PC-3 (cell line): ENCODE measurements at places on chromosomes 1 and 21. TPM values are rescaled to one million over a fixed set of nuclear protein-coding genes. Genes with fewer than 3 reads are reported as not detected.

The SLC25A34 gene
- total RNA-seq = 0.44 and 2.6 TPM in 2 replicates

The PPP1R12B gene
- 2.0 and 6.6 TPM in 2 replicates for total RNA-seq

The AQP10 gene
- not detected in 2 replicates for total RNA-seq

The SHISAL2A gene
- total RNA-seq = not detected in 2 replicates

The ANXA9 gene
- total RNA-seq = 0.18 and 0.75 TPM in 2 replicates

The CYB5RL gene
- total RNA-seq = 3.6 and 11.9 TPM in 2 replicates

The RXFP4 gene
- not detected in 2 replicates for total RNA-seq

The NID1 gene
- total RNA-seq = 11.1 and 13.1 TPM in 2 replicates

The AMIGO1 gene
- 2.7 and 2.8 TPM in 2 replicates for total RNA-seq

The NPL gene
- not detected in 2 replicates for total RNA-seq

The RNF223 gene
- total RNA-seq = 147 and 171 TPM in 2 replicates

The SLC66A1 gene
- total RNA-seq = 27.7 and 28.9 TPM in 2 replicates

The HRNR gene
- not detected in 2 replicates for total RNA-seq

The PLA2G2A gene
- not detected in 2 replicates for total RNA-seq

The LCE1D gene
- not detected in 2 replicates for total RNA-seq

The DNAJC6 gene
- 3.0 and 7.3 TPM in 2 replicates for total RNA-seq

The OPRD1 gene
- total RNA-seq = not detected in 2 replicates

The LIN9 gene
- 21.9 and 25.3 TPM in 2 replicates for total RNA-seq

The PKP1 gene
- 211 and 259 TPM in 2 replicates for total RNA-seq

The DCST1 gene
- not detected in 2 replicates for total RNA-seq

The MR1 gene
- total RNA-seq = 3.4 and 4.4 TPM in 2 replicates

The CDC42 gene
- total RNA-seq = 212 and 245 TPM in 2 replicates

The OR6P1 gene
- not detected in 2 replicates for total RNA-seq

The MCOLN2 gene
- total RNA-seq = 11.7 and 24.6 TPM in 2 replicates

The ADORA1 gene
- 1.4 and 3.9 TPM in 2 replicates for total RNA-seq

The MIXL1 gene
- not detected in 2 replicates for total RNA-seq

The NCSTN gene
- total RNA-seq = 48.2 and 49.6 TPM in 2 replicates

The LORICRIN gene
- not detected in 2 replicates for total RNA-seq

The ZBTB18 gene
- 16.8 and 18.4 TPM in 2 replicates for total RNA-seq

The RNF207 gene
- 95.4 and 128 TPM in 2 replicates for total RNA-seq
